AG08396 (cell line): ENCODE measurements at places on chromosomes 7 and 10.

DNA sequence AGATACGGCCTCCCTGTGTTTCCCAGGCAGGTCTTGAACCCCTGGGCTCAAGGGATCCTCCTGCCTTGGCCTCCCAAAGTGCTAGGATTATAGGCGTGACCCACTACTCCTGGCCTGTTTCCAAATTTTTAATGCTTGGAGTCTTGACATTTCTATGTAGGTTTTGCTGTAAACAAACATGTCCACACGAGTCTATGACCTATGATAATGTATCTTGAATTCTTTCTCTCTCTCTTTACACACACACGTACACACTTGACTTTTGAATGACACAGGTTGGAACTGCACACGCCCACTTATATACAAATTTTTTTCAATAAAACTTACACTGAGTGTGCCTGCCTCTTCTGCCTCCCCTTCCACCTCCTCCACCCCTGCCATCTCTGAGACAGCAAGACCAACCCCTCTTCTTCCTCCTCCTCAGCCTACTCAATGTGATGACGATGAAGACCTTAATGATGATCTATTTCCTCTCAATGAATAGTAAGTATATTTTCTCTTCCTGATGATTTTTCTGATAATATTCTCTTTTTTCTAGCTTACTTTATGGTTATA lies 44.1 kb upstream of the LAMB1 start:
- DNase-seq, result no peak

- DNase-seq, result no peak
Observed at GRCh38 chr7:36819639-36820038, 95.3 kb upstream of the AOAH start.

GRCh38 chr7:16044645-16045044 lies 358.2 kb upstream of the MEOX2 start:
- DNase-seq, result no peak

- no peak for DNase-seq
Observed at GRCh38 chr7:113606325-113606724, 312.5 kb downstream of the PPP1R3A start.

DNA sequence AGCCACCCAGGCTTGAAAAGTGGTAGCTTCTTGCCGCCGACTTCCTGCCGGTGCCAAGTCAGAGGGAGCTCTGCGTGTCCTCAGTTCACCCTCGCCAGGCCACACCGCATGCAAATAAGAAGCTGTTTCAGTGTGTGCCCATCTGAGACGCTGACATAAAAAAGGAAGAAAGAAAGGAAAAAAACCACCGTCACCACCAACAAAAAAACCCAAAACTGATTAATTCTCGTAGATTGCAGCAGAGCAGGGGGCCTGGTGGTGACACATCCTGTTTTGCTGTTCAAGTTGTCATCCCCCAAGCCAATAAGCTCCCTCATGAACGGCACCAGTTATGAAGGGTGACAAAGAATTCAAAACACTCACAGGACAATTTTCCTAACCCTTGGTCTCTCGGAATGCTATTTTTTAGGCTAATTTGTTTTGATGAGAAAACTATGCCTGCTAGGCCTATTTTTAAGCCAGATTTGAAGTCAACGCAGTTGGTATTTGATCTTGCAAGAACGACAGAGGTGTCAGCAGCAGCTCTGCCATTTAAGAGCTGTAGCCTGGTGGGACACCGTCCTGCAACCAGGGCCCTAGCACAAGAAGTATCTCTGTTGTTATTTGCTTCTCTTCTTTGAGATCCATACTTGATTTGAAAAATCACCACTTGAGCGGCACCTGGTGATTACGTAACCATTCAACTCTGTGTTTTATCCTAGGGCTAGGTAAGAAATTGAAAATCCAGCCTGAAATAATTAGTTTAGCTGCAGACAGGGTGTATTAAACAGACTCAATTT lies 145.6 kb downstream of the PFKFB3 start:
- peak; percentile 35 for DNase-seq

DNA sequence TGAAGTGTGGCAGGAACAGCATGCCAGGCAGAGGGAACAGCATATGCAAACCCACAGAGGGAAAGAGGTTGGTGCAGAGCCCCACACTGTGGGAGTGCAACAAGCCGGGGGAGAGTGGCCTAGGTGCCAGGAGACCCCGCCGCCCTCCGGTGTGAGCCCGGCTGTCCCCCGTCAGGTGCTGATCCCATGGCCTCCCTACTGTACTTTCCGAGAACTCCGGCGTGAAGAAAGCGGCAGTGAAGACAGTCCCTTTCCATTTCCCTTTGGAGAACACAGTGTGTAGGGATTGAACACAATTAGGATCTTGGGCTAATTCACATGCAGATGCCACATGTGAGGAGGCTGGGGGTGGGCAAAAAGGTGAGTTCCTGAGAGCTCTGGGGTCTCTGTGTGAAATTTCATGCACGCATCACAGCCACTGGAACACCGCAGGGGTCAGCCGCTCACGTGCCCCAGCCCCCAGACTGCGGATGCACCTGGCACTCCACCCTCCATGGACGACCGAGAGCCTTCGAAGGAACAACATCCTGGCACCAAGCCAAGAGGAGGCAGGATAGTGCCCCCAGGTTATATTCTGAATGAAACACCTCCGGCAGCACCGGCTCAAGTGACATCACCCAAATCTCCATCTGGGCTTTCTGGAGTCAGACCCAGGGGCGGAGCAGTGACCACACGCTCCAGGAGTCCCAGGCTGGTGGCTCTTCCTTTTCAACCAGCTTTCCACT lies 82.1 kb upstream of the PPP2R2D start:
- no peak for DNase-seq

- no peak for DNase-seq
Observed at GRCh38 chr10:90575125-90575524, 282.7 kb downstream of the HTR7 start.

DNA sequence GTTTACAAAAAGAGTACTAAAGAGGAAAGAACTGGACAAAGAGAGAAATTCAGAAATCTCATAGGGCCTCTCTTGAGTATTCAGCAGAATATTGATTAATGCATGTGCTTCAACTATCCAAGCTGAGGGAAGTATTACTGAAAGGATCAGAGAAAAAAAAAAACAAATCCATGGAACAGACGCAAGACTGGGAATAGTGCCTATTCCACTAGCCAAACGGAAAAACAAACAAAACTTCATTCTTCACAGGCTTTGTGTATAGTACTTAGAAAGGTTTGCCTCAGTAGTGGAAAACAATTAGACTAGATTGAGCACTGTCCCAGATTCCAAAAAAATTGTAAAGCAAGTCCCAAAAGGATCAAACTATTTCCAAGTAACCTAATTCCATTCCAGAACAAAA lies 106.2 kb downstream of the TFEC start:
- DNase-seq, result no peak

DNA sequence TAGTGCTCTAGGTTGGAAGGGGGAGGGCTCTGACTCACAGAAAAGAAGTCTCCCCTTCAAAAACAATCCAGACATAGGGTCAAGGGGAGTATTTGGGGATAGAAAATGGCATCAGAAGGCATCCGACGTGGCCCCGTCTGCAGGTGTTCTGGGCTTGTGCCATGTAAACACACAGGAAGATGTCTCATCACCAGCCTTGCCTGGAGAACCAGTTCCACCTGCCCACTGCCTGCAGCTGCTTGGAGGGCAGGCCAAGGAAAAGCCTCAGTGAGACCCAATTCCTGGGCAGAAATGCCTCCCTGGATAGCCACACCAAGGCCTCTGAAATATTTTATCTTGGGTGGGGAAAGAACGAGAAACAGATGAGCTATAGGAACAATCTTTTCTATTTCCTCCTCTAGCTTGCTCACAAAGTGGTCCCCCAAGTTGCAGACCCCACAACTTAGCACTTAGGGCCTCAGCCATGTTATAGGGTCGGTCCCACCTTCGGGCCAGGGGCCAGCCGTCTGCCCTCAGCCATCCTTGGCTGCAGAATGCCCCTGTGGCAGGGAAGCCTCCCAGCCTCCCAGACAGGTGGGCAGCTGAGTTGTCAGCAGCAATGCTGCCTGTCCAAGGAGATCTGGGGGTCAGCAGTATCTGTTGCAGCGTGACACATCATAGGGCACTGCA lies 54.3 kb upstream of the ECHDC3 start:
- no peak for DNase-seq

DNA sequence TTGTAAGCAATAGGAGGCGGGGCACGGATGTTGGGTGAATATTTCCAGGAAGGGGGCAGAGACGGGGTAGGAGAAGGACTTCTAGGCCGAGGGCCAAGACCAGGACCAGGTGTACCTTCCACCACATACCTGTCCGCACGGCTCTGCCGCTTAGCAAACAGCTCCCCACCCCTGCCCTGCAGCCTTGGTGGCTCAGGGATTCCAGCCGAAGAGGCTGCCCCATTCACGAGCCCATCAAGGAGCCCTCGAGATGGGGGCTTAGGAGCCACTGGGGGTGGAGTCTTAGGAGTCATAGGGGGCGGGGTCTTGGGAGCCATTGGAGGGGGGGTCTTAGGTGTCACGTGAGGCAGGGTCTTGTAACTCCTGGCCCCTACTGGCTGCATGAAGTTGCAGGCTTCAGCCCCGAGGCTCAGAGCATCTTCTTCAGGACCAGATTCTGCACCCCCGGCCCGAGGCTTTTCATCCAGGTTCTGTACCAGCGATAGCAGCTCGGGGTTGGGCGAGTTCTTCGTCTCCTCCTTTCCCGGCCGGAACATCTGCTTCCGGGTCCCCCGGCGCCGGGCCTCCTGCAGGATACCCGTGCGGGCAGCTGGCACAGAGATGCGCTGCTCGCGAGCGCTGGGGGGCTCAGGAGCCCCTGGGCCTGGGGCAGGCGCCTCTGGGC lies 6.1 kb upstream of the MYOZ1 start:
- DNase-seq, result peak; percentile 40

DNA sequence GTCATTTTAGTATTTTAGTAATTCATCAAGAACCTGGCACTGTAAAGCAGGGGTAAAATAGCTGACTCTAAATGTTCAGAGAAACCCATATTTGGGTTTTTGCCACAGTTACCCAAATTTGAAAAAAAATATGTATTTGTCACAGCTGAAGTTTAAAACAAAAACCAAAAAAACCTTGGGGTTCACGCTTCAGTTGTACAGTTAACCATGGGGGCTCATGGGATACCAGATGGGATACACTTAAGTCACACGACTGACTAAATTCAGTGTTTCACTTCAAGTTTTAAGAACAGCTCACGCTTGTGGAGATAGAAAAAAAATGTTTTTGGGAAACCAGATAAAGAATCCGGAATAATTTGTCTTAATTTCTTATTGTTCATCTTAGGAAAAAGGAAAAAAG lies 2.1 kb downstream of the ARL3 start:
- DNase-seq, result no peak

GRCh38 chr10:63770523-63770922 lies 249.3 kb downstream of the REEP3 start:
- DNase-seq, result no peak
